ENCODE measurements at places on chromosomes 2 and 18. TPM values are rescaled to one million over a fixed set of nuclear protein-coding genes. Genes with fewer than 3 reads are reported as not detected.

GRCh38 chr2:197399887-197400540, 34.8 kb downstream of the SF3B1 start:
- DNase-seq = no peak

GRCh38 chr18:70421471-70422390, 132.9 kb downstream of the SOCS6 start:
- DNase-seq = peak; percentile 83

- DNase-seq = no peak
These were observed 107.9 kb downstream of the B3GNT2 start for GRCh38 chr2:62303788-62304187.

WDSUB1 gene
- 4.5 TPM for polyA plus RNA-seq

DNA sequence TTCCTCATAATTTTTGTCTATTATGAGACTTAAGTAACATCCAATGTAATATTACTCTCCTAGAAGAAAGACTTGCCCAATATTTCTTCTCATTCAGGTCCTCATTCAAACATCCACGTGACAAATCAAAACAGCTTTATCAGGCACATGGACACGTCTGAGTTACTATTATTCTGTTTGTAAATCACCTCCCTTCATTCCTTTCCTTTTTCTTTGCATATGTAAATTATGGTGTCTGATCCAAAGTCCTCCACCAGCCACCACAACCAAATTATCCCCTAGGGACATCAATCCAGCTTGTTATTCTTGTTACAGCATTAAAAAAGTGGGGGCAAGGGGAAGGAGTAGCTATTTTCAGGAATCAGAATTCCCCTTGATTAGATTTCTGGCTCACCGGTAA, 7.1 kb downstream of the TMEM163 start:
- no peak for DNase-seq

DNA sequence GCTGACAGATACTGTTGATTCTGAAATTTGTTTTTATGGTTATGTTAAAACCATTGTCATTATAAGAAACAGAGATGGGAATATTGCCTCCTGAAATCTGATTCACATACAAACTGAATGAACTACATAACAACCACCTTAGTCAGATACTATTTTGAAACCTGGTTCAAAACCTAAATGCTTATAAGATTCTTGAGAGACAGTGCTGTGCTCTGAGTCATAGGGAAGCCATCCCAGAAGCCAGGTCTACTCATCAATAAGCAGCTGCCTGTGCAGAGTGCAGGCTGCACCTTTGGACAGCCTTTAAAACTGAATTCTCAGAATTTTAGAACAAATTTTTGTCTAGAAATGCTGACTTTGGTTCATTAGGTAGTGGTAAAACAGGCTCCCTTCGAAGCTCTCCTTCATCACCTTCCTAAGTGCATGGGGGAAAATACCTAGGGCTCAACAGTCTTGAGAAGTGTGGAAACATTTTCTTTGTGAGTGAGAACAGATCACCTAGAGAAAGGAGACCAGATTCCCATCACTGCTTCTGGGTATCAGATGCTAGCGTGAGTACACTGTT, at the start of gene SERPINB7:
Gene SERPINB7, plus strand, starts transcription at position 253 of the 565 bp plus-strand sequence. CDS start 6,955 bp downstream, outside the sequence.
- DNase-seq = peak; percentile 71

GRCh38 chr2:147531269-147531668, 313.6 kb upstream of the ACVR2A start:
- no peak for DNase-seq

DNA sequence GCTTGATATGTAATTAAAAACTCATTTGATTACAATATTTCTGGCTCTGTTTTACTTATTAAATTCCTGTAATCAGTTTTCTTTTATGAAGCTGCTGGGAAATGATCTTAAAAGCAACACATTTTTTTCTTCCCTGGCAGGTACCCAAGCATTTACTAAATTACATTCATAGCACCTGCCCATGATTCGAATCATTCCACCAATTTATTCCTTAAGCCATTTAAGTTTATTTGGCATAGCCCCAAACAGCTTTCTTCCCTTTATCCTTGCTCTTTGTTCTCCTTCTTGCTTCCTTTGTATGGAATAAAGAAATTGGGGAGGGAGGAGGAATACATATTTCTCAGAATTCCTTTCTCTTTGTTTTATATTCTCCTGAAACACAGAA, 241.3 kb downstream of the AGPS start:
- DNase-seq = no peak

DNA sequence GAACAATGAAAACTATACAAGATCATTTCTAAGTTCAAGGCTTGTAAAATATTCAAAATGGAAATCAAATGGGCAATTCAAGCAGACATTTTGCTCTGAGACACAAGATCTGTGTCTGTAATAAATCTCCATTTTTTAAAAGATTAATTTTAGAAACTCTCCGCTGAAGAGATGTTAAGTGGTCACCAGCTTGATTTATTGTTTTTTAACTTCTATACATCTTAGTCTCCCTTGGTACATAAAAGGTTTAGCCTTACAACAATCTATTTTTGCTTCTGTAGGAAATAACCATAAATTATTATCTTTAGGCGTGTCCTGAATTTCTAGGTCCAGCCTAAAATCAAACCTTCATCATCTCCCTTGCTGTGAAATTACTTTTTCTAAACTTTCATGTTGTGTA, 553.6 kb downstream of the NRXN1 start:
- no peak for DNase-seq

- no peak for DNase-seq
These were observed 10.4 kb upstream of the UBE2E3 start for GRCh38 chr2:180970016-180970415.

BCL11A gene
- polyA plus RNA-seq = 0.60 TPM

DNA sequence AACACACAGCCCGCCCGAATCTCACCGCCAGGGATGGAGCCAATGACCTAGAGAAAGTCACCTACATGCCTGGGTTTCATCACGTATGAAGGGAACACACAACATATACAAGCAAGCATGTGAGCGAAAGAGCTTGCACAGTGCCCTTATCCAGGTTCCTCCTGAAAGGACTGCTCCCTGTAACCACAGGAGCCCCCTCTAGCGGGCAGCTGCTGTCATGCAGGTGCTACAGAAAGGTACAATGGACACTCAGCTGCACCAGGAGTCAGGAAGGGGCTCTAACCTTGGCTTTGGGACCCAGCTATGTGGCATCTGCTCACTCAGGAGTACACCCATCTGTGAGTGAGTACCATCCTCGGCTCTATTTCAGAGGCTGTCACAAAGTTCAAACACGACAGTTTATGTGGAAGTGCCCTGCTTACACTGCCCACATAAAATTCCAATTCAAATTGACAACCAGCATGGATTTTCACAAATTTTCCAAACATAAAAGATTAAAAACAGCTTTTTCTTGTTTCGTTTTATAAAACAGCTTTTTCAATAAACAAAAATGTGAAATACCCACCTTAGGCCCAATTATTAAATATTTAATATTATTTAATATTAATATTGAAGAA, 3.5 kb downstream of the NDUFA10 start:
- no peak for DNase-seq

GRCh38 chr2:219298759-219299371, 10.3 kb downstream of the PTPRN start:
- DNase-seq = no peak

DNA sequence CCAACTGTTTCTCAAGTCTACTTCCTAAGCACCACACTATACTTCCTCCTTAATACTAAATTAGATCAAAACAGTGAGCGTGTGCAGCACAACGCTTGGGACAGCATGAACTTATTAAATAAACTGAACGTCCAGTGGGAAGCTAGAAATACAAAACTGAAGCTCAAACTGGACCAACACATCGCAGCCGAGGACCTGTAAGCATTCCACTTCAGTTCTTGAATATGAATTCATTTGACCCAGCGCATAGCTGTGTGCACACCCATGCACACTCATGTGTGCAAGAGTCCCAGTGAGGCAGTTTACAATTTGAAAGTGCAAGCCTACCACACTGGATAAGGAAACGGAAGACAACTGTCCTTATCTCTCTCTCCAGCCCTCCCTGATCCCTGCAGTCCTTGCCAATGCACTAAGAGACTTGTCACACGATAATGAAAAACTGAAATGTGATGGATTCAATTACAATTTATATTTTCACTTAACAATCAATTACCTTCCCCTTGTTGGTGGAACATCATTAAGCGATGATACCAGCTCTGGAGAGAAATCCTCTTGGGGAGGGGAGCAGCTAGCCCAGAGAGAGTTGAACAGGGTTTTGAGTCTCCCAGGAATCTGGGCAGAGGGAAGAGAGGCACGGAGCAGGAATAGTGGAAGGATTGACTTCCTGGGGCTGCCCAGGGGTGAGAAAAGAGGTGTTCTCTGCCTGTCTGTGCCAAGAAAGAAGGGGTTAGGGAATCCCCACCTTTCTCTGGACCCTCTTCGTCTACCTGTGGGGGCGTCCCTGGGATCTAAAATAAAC, 186.5 kb upstream of the KLHL29 start:
- DNase-seq = no peak
